ENCODE measurements at places on chromosomes 5 and 9.

DNA sequence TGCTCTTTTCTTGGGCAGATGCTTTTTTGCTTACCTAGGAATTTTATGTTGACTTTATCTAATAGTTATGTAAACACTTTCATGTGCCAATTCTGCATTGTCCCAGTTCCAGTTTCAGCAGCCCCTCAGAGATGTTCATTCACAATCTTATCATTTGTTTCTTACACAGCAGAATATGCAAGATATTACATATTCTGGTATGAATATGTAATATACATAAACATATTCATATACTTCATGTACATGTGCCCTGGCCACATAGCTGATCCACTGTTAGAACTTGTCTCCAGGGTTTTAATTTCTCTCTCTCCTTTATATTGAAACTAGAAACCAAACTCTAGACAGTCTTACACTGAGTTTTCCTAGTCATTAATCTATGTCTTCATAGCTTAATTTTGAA lies 90.2 kb upstream of the PARP8 start:
- no peak for DNase-seq

- DNase-seq = no peak
Measured at GRCh38 chr9:127280880-127281660, 16.5 kb downstream of the GARNL3 start.

DNA sequence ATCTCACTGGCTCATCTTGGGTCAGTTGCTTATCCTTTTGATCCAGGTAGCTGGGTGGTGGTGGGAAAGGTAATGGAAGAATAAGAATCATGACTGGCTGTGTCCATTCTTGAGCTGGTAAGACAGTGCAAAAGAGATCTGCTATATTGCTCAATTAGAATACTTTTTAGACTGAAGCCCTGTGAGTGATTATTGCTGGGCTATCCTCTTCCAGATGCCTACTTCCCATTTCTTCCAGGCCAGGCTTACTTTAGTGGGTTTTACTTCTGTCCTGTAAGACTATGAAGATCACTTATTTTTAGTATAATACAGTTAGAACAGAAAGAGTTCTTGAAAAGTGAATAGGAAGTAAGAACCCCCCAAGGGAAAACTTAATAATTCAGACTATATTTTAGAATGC lies 7.2 kb downstream of the MARCHF6 start:
- DNase-seq = no peak

- DNase-seq = no peak
Measured at GRCh38 chr5:172708183-172708505, 62.9 kb downstream of the DUSP1 start.

DNA sequence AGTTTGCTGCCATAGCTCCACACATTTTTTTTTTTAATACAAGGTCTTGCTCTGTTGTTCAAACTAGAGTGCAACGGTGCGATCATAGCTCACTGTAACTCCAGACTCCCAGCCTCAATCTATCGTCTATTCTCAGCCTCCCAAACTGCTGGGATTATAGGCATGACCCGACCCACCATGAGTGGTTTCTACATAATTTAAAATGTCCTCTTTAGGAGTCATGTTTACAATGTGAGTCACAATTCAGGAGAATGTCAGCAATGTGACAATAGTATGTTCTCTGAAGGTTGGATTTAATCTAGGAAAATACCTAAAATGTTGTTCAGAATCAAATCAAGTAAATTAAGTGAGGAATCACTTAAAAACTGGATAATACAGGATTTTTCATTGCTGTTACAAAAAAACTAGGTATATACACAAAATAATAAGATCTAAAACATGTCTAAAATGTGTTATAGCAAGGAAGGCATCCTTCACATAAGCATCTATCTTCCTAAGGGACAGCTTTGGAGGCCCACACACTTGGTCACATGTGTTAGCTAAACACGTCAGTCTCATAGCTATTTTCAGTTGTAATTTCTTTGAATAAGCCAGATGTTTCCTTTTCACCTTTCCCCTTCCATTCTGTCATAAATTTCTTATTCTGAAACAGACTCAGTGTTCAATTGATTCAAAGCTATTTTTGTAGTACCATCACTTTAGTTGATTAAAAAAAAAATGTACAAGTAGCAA lies 30.0 kb upstream of the ELAVL2 start:
- DNase-seq = no peak

- DNase-seq = peak; percentile 57
Measured at GRCh38 chr5:147461915-147462314, 48.0 kb downstream of the DPYSL3 start.

DNA sequence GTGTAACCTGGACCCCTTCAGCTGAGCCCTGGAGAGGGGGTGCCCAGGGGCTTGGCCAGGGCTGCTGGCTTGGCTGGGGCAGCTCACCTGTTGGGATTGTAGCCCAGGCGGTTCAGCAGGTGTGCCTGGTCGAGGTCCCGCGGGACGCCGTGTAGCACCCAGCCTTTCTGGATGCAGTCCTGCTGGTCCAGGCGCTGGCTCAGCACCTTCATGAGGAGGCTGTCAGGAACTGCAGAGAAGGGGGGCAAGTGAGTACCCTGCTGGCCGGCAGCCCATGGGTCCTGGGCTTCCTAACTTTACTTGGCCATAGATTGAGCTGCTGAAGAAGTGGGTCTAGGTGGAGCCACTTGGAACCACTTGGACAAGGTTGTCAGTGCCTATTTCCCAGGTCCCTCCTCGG lies 85.5 kb downstream of the AK8 start:
- no peak for DNase-seq
